ENCODE measurements at places on chromosomes 16 and 17. TPM values are rescaled to one million over a fixed set of nuclear protein-coding genes. Genes with fewer than 3 reads are reported as not detected.

Gene TNK1
- total RNA-seq: 0.26 TPM

Gene NPIPA8
- not detected for total RNA-seq

Gene HCRT
- total RNA-seq: not detected

Gene SLFN14
- not detected for total RNA-seq

Gene CFAP97D1
- total RNA-seq: under 0.01 TPM

Gene SNAI3
- total RNA-seq: 0.33 TPM

Gene ABCC12
- not detected for total RNA-seq

Gene CD19
- not detected for total RNA-seq

Gene SDR42E2
- total RNA-seq: 0.07 TPM

Gene TBC1D3C
- not detected for total RNA-seq

Gene CCL4
- total RNA-seq: not detected

Gene RHBDL3
- total RNA-seq: 0.14 TPM

Gene KRT39
- total RNA-seq: not detected

Gene CACNG1
- total RNA-seq: not detected

Gene KRT32
- not detected for total RNA-seq

Gene SYCE1L
- 2.8 TPM for total RNA-seq

Gene TMEM132E
- total RNA-seq: not detected

Gene KRTAP9-4
- not detected for total RNA-seq

Gene PPM1E
- 0.28 TPM for total RNA-seq

Gene IL34
- total RNA-seq: 1.3 TPM

Gene TBCD
- total RNA-seq: 39.0 TPM

Gene ARL5C
- total RNA-seq: not detected

Gene PLXDC1
- total RNA-seq: not detected

Gene LGALS9B
- total RNA-seq: not detected

Gene RNF167
- 15.2 TPM for total RNA-seq

Gene VMO1
- total RNA-seq: 0.32 TPM

Gene DRC3
- 1.1 TPM for total RNA-seq

Gene SPNS3
- total RNA-seq: 0.13 TPM

Data from pulmonary artery endothelial cell (primary cell).